ENCODE measurements at places on chromosomes 6 and 20. TPM values are rescaled to one million over a fixed set of nuclear protein-coding genes. Genes with fewer than 3 reads are reported as not detected.

Gene SIRPB2
- not detected for total RNA-seq

DNA sequence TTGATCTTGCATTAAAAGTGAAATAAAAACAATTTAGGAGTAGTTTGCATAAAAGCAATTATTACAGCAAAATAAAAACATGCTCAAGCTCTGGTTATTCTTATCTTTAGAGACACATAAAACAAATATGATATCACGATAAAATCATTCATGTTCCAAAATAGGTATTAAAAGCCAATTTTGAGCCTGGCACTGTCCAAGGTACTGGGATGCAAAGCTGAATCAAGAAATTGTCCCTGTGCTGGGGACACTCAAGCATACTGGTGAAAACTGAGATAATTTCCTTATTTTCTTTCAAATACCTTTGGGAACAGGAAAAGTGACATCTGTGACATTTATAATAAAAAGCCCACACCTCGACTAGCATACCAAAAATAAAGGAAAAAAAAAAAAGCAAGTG, 931 bp upstream of the MTCL3 start:
- no peak overlapping the region for H3K27ac ChIP-seq
- no peaks in the 10 kb centered on the region for H3K36me3 ChIP-seq
- peaks cover 83% of the 10 kb centered on the region for H3K27me3 ChIP-seq
- H3K4me3 ChIP-seq, result no peak overlapping the region
- no peak for DNase-seq

Gene DEF6
- 9.3 TPM for total RNA-seq

GRCh38 chr6:73704260-73704659, 8.3 kb downstream of the CD109 start:
- no peaks in the 10 kb centered on the region for H3K36me3 ChIP-seq
- no peak overlapping the region for H3K27ac ChIP-seq
- H3K4me1 ChIP-seq, result peaks cover 12% of the 10 kb centered on the region
- no peak overlapping the region for H3K4me3 ChIP-seq
- H3K27me3 ChIP-seq, result no peaks in the 10 kb centered on the region

DNA sequence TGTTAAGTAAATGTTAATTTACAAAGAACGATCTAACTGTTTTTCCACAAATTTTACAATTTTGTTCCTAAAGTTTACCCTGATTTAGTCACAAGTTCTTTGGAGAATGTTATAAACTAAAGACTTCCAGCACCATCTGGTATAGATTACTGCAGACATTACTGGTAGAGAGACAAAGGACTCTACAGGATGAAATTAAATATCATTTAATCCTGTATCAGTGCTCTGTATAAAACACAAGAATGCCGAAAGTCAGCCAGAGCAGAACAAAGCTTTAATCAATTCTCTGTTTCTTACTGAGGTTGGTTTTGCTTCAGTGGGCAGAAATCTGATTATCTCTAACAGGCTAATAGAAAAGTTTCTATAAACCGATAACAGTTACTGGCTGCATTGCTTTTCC, 763.6 kb downstream of the TENT5A start:
- no peaks in the 10 kb centered on the region for H3K27me3 ChIP-seq
- no peak for DNase-seq
- peak overlapping the region; percentile 27 for H3K27ac ChIP-seq
- no peak overlapping the region for H3K4me3 ChIP-seq

- H3K27me3 ChIP-seq, result peaks cover 76% of the 10 kb centered on the region
- no peaks in the 10 kb centered on the region for H3K36me3 ChIP-seq
- no peak overlapping the region for H3K27ac ChIP-seq
- H3K4me1 ChIP-seq, result no peaks in the 10 kb centered on the region
- no peak overlapping the region for H3K4me3 ChIP-seq
Measured at GRCh38 chr6:30162265-30163089, 869 bp upstream of the TRIM15 start.

DNA sequence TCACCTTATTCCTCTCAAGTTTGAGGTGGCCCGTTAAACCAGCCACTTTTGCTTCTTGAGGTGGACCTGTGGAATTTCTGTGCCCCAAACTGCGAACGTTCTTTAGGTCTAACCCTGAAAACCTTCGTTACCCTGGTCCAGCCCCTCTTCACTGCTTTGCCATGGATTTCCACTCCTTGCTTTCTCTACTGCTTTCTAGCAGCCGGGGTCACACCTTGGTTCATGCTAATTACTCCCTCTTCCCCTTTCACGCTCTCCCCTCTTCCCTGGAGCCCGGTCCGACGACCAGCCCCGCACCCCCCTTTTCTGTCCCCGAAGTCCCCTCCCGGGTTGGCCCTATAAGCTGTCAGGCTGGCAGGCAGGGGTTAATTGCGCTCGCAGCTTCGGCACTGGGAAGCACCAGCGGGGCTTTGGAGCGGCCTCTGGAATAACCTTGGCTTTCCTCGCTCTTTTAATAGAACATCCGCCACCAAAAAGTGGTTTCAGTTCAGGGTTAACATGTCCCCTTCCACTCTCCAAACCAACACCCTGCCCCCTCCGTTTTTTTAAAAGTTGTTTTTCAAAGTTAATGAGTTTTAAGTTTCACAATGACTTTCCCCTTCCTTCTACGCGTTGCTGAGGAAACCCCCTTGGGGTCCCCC, 1.4 kb upstream of the HIVEP1 start:
- H3K4me3 ChIP-seq, result peak overlapping the region; percentile 92
- no peaks in the 10 kb centered on the region for H3K27me3 ChIP-seq
- H3K27ac ChIP-seq, result peak overlapping the region; percentile 100
- peak; percentile 38 for DNase-seq

Gene NTSR1
- 0.71 TPM for total RNA-seq
